ENCODE measurements at places on chromosomes 4 and X.

DNA sequence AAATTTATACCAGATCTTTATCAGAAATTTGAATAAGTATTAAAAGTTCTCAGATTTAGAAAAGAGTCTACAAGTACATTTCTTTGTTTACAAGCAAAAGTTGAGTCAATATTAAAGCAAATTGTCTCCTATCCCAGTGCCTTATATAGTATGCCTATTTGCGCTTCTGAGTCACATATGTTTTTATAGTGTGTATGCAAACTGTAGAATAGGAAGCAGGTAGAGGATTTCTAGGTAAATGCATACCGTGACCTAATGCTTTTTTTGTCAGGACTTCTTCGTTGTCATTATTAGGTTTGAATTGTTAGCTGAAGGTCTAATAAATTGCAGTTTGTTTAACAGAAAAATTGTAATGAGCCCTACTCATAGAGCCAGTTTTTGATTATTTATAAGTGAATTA lies 22.2 kb downstream of the CEP44 start:
- DNase-seq, result no peak

- DNase-seq, result no peak
Measured at GRCh38 chrX:76148041-76148665, 24.7 kb upstream of the PBDC1 start.

- DNase-seq, result no peak
Measured at GRCh38 chr4:41361794-41362526, 105.2 kb downstream of the UCHL1 start.

- no peak for DNase-seq
Measured at GRCh38 chrX:13216139-13216538, 103.7 kb downstream of the ATXN3L start.

DNA sequence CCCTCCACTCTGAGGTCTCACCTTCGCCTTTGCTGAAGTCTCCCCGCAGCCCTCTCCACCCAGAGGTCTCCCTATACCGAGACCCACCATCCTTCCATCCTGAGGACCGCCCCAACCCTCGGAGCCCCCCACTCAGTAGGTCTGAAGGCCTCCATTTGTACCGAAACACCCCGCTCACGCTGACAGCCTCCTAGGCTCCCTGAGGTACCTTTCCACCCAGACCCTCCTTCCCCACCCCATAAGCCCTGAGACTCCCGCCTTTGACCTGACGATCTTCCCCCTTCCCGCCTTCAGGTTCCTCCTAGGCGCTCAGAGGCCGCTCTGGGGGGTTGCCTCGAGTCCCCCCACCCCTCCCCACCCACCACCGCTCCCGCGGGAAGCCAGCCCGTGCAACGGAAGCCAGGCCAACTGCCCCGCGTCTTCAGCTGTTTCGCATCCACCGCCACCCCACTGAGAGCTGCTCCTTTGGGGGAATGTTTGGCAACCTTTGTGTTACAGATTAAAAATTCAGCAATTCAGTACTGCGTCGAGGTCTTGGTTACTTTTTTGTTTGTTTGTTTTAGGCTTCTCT lies 5.0 kb downstream of the SOD3 start:
- DNase-seq, result no peak

DNA sequence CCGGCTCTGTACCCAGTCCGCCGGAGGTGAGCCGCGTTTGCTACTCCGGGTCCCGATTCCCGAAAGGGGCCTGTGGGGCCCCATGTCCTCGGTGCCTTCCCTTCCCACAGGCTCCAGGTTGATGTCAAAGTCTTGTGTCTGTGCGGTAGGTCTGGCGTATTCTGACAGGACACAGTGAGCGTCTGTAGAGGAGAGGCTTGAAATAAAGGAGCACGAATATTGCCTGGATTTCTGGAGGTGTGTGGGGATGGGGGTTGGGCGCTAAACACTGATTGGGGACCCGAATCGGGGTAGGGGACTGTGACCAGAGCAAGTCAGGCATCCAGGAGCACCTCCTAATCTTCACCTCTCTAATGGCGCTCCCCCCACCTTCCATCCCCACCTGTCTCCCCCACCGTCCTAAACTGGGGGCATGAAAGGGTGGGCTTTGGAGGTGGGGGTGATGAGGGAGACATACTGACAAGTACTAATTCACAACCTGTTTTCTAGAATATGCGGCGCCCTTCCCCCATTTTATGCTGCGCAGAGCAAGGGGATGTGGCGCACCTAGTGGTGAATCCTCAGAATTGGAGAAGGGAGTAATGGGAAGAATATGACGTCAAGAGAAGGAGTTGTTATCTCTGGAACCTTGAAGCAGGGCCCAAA lies 855 bp downstream of the GPRASP2 start:
- no peak for DNase-seq

DNA sequence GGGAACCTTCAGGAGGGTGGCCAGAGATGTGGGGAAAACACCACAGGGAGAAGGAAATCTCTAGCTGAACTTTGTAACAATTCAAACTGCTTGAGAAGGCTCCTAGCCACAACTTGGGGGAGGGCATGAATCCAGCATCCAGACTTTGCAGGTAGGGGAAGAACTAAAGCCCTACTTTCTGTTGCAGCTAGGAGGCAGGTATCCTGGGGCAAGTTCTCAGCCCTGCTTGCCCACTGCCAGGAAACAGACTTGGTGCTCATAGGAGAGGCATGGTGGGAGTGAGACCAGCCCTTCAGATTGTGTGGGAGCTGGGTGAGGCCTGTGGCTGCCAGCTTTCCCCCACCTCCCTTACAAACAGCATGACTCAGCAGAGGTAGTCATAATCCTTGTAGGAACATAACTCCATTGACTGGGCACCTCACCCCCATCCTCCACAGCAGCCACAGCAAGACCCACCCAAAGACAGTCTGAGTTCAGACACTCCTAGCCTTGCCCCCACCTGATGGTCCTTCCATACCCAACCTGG lies 209.5 kb upstream of the CPEB2 start:
- DNase-seq, result no peak

GRCh38 chrX:34918856-34919255 lies 23.7 kb upstream of the FAM47B start:
- DNase-seq, result no peak

- no peak for DNase-seq
Measured at GRCh38 chr4:112147697-112148096, 2.4 kb downstream of the FAM241A start.

DNA sequence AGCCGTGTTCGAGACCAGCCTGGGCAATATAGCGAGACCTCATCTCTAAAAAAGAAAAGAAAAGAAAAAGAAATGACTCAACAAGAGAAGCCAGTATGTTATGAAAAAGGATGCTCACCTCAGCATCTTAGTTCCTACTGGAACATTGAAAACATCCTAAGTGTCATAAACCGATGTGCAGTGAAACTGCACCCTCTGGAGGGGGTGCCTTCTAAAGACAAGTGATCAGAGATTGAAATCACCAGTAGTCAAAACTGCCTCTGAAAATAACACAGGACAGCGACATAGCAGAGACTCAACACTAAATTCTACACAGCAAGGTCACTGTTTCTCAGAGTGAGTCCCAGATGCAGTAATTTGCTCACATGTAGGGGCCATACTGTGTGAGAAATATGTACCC lies 28.0 kb upstream of the ATP6AP2 start:
- DNase-seq, result no peak

- no peak for DNase-seq
Measured at GRCh38 chr4:184784628-184785257, 41.0 kb downstream of the ACSL1 start.

GRCh38 chr4:147843162-147843561 lies 111.3 kb downstream of the ARHGAP10 start:
- no peak for DNase-seq

GRCh38 chr4:15370296-15370695 lies 57.5 kb upstream of the C1QTNF7 start:
- no peak for DNase-seq

GRCh38 chr4:38287101-38287851 lies 327.1 kb downstream of the PTTG2 start:
- DNase-seq, result no peak

GRCh38 chrX:107715331-107716117 lies 60.1 kb downstream of the TSC22D3 start:
- DNase-seq, result no peak

DNA sequence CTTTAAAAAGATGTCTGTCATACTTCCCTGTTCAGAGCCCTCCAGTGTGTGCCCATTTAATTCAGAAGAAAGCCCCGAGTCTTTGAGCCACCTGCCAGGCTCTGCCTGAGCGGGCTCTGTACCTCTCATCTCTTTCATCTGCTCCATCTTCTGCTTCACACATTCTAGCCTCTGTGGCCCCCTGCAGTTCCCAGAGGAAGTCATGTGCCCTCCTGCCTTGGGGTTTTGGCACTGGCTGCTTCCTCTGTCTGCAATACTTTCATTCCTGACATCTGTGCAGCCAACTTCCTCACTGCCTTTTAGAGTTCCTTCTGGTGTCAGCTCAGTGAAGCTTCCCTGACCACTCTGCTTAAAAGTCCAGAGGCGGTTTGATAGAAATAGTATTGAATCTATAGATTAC lies 6.2 kb upstream of the STK32B start:
- no peak for DNase-seq

DNA sequence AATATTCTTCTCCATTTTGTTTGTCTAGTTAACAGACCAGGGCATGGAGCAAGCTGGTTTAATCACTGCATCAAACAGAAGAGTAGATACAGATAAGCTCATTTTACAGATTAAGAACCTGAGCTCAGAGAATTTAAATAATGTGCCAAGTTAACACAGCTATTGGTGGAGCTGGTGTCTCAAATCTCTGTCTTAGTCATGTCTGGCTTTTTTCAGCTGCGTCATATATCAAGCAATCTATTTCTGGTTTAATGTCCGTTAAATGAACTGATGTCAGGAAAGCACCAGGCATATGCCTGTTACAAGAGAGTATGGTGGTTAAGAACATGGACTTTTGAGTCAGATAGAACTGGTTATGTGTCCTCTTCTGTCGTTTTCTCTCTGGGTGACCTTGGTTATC lies 79.8 kb upstream of the ADGRA3 start:
- no peak for DNase-seq

GRCh38 chrX:46647251-46647650 lies 73.7 kb downstream of the CHST7 start:
- no peak for DNase-seq

GRCh38 chr4:14100349-14100748 lies 472.8 kb upstream of the BOD1L1 start:
- DNase-seq, result no peak

GRCh38 chr4:96016634-96017299 lies 176.9 kb downstream of the PDHA2 start:
- no peak for DNase-seq

GRCh38 chrX:17984415-17984814 lies 123.3 kb upstream of the RAI2 start:
- no peak for DNase-seq

- no peak for DNase-seq
Measured at GRCh38 chr4:105279314-105279713, 132.6 kb downstream of the TET2 start.

- no peak for DNase-seq
Measured at GRCh38 chr4:176340871-176341685, 21.3 kb downstream of the SPCS3 start.

DNA sequence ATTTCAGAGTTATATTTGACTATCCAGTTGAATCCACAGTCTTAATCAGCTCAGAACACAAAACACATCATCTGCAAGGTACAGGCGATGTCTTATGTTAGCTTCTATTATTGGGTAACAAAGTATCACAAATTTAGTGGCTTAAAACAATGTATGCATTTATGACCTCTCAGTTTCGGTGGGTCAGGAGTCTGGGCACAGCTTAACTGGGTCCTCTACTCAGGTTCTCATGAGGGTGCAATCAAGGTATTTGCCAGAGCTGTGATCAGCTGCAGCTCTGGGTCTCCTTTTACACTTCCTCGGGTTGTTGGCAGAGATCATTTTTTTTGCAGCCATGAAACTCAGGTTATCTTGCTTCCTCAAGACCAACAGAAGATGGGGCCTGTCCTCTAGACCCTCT lies 498.9 kb downstream of the IDS start:
- no peak for DNase-seq

DNA sequence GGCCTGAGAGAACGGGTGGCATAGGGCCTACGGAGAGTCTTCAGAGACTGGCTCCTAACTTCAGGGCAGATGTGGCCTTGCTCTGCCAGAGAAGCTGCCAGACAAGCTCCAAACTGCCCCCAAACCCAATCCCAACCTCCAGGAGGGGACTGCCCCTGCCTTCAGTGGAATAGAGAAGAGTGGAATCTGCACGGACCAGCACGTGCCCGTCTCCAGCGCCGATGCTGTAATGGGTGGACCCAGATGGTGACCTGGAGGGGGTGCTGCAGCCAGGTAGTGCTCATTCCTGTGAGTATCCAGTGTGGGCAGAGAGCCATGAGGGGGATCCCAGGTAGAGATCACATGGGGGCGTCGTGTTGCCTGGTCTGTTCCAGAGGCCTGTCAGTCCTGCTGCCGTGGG lies 73.2 kb upstream of the NKX1-1 start:
- DNase-seq, result no peak

DNA sequence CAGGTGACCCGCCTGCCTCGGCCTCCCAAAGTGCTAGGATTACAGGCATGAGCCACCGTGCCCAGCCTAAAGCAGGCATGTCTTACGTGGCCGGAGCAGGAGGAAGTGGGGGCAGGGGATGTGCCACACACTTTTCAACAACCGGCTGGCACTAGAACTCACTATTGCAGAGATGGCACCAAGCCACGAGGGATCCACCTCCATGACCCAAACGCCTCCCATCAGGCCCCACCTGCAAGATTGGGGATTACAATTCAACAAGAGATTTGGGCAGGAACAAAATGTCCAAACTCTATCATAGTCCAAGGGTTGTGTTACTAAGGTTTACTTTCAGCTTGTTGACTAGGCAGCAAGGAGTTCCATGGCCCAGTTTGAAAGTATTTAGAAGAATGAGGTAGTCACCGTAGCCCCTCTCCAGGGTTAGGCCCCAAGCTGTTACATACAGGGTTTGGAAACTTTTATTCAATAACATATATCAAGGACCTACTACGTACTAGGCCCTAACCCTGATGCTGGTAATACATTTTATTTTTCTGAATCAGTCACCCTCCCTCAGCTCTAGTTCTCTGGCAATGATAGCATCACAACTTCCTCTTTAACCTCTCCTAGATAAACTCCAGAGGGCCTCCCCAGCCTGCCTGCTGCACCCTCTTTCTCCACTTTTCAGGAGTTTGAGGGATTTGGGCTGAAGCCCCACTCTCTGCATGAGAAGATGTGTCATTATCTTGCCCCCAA lies 18.0 kb upstream of the TBC1D14 start:
- DNase-seq, result no peak

DNA sequence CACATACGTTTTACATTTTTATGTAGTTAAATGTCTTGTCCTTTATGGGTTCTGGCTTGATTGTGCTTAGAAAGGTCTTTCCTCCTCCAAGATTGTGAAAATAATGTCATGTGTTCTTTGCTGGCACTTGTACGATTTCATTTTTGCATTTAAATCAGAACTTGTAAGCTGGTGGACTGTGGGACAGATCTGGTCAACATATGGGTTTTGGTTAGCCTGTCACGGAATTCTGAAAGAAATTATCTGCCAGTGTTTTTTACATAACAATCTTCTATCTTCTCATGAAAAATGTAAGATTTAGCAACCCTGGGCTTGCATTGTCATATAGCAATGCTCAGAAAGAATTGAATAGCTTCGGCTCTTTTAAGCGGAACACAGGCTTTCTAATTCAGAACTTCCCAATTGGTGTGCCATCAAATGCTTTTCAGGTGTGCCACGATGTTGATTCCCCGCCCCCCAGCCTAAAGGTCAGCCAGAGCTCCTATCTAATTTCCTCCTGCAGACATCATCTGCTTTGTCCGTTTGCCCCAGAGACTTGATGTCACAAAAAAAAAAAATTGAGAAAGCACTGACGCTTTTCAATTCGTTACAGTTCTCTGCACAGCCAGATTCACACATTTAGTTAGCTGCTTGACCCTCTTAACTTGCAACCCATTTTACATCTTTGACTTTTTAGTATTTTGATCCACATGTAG lies 16.2 kb downstream of the AFF1 start:
- no peak for DNase-seq

- DNase-seq, result no peak
Measured at GRCh38 chr4:108965016-108965415, 202.2 kb upstream of the ETNPPL start.
